ENCODE measurements at places on chromosomes 12 and 14.

DNA sequence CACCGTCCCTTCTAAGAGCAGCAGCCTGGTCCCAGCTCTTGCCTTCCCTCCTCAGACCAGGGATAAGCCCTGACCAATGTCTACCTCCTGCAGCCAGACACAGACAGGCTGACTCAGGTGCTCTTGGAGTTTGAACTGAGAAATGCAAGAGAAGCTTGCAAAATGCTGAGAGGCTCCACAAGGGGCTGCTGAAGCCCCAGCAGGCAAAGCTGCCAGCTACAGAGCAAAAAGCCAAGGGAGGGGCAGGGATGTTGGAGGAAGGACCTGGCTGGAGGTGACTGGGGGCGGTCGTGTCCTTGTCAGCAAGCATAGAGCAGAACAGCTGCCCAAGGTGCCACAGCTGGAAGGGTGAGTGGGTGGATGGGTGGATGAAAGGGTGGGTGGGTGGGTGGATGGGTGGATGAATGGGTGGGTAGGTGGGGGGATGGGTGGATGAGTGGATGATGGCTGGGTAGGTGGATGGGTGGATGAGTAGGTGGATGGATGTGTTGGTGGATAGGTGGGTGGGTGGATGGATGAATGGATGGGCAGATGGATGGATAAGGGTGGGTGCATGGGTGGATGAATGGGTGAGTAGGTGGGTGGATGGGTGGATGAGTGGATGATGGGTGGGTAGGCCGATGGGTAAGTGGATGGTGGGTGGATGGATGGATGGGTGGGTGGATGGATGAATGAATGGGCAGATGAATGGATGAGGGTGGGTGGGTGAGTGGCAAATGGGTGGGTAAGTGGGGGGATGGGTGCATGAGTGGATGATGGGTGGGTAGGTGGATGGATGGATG is 4.0 kb upstream of the INF2 start:
- DNase-seq = no peak

DNA sequence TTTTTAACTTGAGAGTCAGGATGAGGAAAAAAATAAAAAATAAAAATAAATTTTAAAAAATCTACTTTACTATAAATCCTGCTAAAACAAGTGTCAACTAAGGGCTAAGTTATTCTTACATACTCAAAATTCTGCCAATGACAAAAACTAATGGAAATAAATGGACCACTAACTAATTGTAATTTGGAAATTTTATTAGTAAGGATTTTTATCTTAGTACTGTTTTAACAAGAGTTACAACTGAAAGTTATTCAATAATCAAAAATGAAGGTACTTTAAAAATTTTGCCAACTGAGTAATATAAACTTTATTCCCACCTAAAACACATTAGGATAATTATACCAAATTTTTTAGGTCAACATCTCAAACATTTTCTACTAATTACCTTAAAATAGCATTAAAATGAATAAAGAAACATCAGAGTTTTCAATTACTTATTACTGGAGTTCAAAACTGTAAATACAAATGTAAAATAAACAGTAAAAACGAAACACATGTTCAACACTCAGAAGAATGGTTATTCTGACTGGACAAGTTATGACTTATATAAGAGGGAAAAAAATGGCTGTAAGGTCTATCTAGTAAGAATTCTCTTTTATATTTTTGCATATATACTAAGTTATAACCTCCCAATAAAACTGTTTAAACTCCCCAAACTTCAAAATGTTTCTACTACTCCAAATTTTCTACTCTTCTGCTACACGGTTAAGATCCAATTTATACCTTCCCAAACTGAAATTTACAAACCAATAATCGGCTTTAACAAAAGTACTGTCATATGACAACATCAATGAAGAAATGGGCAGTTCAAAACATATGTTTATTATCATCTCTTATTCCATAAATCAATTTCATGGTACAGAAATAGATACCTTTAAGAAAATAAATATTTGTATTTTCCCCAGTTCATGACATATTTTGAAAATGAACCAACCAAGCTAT is 2.7 kb downstream of the HECTD1 start:
- no peak for DNase-seq

GRCh38 chr14:73660511-73660910 is 15.7 kb downstream of the DNAL1 start:
- no peak for DNase-seq

GRCh38 chr14:35347323-35348043 is 55.3 kb downstream of the PSMA6 start:
- DNase-seq = no peak

GRCh38 chr12:17528394-17528793 is 561.6 kb downstream of the RERGL start:
- DNase-seq = no peak

DNA sequence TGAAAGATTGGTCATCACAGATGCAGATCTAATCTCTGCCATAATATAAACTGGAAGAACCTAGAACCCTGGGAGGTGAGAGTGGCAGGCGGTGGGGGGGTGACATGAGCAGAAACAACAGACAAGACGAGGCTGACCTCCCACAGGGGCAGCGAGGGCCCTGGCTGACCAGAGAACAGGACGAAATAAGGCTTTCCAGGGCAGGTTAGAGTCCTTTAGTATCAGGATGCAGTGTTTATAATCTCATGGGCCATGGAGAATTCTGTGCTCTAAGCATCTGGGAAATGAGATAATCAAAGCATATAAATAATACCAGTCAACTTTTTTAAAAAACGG is 102.7 kb upstream of the BCL2L14 start:
- no peak for DNase-seq

GRCh38 chr14:106556665-106557289 is 1030.4 kb downstream of the TMEM121 start:
- peak; percentile 72 for DNase-seq

- no peak for DNase-seq
These were observed 34.0 kb downstream of the VCPKMT start for GRCh38 chr14:50082308-50082742.

- DNase-seq = no peak
These were observed 26.0 kb downstream of the GEMIN2 start for GRCh38 chr14:39140170-39140569.

DNA sequence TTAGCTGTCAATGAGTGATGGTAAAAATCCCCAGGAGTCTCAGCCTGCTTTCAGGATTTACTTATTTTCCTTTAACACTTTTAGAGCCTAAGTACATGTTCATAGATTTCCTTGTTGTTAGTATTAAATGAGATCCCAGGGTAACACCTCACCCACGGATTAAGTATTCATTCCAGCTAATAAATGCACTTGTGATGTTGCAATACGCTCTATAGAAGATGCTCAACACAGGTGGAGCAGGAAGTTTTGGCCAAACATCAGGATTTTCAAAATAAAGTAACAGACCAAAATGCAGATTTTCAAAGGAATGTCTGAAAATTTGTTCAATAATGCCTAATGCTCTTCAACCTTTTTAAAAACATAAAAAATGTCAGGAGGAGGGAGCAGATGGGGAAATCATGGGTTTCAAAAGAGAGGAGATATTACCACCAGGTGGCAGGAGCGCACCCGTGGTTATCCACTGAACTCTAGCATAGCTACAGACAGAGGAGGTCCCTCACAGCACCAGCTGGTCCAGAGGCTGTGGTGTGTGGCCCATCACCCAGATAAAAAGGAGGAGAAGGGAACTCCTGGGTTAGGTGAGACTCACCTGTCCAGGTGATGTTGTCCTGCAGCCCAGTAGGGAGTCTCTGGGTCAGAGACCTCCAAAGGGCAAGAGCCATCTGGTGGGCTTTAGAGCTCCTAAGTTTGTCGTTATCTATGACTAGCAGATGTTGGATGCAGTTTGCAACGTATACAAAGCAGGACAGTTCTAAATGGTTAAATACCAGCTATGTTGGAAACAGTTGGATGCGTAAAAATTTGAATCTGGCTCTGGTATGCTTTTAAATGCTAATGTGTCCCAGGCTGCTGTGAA is 1158.4 kb upstream of the TMEM132C start:
- peak; percentile 36 for DNase-seq

- DNase-seq = no peak
These were observed 10.6 kb downstream of the RARG start for GRCh38 chr12:53221203-53222080.

GRCh38 chr12:70120970-70121369 is 122.3 kb upstream of the CNOT2 start:
- no peak for DNase-seq

DNA sequence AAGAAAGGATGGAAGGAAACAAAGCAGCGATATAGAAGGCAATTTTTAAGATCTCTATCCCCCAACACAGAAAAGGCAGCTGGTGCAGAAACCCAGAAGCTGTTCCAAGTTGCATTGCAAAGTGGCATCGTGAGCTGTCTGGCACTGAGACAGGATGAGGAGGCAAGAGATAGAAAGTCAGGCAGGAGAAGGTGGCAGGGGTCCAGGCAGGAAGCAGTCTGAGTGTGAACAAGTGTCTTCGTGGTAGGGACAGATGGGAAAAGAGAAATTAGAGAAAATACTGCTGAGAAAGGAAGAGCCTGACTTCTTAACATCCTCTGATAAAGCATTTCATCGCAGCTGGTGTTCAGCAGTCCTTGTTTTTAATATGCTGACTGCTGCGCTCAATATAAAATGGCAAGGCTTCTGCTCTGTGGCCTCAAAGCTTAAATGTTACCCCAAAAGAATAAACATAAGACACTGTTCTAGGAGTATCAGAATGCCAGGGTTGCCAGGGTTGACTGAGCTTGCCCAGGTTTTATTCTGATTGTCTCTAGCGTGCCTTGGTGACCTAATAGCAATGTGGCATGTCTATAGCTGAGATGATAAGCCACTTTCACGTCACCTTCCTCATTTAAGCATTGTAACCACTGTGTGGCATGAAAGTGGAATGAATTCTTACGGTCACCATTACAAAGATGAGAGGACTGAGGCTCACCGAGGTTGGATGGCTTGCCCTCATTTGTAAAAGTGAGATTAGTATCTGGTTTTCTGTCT is 397.6 kb downstream of the NUAK1 start:
- no peak for DNase-seq

DNA sequence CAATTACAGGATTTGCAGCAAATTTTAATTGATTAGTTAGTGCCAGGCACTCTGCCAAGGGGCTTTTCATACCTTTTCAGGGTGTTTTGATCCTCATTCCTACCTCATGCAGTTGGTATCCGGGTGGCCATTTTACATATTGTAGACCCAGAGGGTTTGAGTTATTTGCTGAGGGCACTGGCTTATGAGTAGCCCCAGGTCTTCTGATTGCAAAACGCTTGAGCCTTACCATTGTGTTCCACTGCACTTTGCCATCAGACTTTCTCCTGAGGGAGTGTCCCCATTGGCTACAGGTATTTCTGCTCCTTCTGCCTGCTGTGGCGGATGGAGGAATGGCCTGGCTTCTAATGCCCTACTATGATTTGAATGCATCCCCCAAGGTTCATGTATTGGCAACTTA is 257.8 kb upstream of the CRY1 start:
- no peak for DNase-seq

- peak; percentile 57 for DNase-seq
These were observed 6.1 kb downstream of the CCDC184 start for GRCh38 chr12:48189331-48190125.

DNA sequence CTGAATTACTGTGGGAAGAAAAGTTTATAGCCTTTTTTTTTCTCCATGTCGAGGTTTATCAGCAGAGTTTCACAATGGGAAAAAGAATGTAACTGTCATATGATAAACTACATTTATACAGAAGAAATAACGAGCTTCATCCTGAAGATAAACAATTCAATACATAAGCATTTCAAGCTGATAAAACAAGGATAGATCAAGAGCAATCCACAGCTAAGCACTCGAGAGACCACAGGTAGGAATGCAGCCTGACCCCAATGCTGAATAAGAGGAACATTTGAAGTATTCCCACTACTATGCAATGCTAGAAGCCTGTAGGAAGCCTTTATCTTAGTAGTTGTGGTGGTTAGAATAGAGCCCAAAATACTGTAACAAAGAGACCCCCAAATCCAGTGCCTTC is 32.6 kb upstream of the DAAM1 start:
- DNase-seq = no peak

DNA sequence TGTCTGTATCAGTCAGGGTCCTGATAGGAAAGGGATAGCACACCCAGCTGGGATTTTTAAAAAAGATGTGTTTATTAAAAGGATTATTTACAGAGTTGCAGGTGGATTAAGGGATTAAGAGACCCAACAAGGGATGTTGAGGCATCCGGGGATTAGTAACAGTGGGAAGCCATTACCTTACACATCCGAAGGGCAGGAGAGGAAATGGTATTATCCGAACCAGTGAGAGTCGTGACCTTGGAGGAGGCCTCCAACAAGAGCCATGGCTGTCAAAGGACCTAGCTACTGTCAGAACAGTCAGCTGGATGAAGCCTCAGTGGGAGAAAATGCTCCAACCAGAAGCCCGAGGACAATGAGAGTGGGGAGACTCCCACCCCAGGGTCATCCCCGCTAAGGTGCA is 146.3 kb upstream of the KRAS start:
- DNase-seq = no peak

DNA sequence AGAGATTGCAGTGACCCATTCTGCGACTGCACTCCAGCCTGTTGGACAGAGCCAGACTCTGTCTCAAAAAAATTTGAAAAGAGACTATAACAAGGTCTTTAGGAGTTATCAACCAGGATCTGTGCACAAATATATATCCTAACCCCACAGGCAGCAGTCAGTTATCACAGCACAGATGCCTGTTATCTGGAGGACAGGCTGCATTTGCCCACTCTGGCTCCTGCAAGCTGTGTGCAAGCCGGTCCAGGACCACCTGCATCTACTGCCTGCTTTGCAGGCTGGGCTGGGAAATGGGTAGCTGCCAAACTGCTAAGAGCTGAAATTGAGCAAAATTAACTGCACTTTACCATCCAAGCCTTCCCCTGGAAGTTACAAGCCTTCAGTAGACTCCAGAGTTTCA is 21.4 kb upstream of the RCOR1 start:
- DNase-seq = no peak

DNA sequence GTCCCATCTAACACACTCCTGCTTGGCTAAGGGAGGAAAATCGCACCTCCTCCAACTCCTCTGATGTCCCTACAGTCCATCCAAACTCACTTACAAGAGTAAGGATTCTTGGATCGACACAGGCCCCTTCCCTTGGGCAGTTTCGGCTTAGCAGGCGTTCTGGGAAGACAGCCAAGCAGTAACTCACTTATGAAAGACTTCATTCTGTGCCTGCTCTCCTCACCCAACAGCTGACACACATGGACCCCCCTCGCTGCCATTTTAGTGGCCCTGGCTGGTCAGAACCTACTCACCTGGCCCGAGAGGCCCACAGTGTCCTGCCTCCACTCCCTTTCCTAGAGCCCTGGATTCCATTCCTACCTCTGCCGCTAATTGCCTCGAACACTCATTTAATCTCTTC is 52.3 kb upstream of the BCL2L14 start:
- no peak for DNase-seq

DNA sequence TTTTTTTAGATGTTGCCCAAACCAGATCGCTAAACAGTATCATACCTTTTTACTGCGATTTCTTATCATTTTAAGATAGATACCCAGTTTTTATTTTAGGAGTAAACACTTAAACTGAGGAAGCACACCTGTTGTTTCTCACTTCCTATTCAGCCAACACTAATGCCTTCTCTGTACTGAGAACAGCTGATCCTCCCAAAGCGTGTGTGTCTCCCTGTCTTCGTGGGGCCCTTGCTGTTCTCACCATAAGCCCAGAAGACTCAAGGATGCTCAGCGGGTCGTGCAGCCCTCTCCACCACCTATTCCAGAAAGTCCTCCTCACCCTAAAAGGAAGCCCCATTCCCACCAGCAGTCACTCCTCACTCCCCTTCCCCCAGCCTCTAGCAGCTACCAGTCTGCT is 14.8 kb downstream of the PPP2R5C start:
- no peak for DNase-seq

All from stimulated activated CD4-positive, alpha-beta T cell treated with anti-CD3 and anti-CD28 coated beads, Interleukin-12 subunit alpha, Interleukin-12 subunit beta, amount 100 ng/mL, for 48 hours (primary cell).